ENCODE measurements at places on chromosomes 5 and 9. TPM values are rescaled to one million over a fixed set of nuclear protein-coding genes. Genes with fewer than 3 reads are reported as not detected.

GRCh38 chr5:78568212-78568611, 80.4 kb downstream of the LHFPL2 start:
- no peak for DNase-seq

- DNase-seq: no peak
These were observed 67.2 kb upstream of the FSTL4 start for GRCh38 chr5:133679534-133679933.

DNA sequence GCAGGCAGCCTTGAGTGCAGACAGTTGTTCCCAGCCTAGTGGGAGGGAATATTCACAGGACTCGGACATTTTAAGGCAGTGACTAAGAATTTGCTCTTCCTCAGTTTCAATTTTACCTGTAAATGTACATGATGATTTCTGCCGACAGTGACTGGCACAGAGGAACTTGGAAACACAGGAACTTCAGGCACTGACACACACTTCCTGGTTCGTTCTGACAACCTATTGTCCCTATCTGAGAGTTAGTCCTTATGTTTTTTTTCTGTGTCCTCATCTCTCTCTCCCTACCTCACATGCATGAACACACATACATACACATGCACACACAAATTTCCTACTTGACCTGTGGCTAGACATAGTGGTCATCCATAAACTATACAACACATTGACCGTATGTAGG, 89.4 kb upstream of the CD180 start:
- no peak for DNase-seq

The ARHGEF39 gene
- 5.6 TPM for polyA plus RNA-seq

The HTR4 gene
- polyA plus RNA-seq: 1.9 TPM

- DNase-seq: peak; percentile 36
These were observed 284.3 kb downstream of the ARHGAP26 start for GRCh38 chr5:143054480-143054941.

- DNase-seq: no peak
These were observed 611.2 kb upstream of the ZNF608 start for GRCh38 chr5:125357660-125358059.

The PCDHGA5 gene
- polyA plus RNA-seq: not detected

GRCh38 chr5:178478370-178478769, 111.8 kb downstream of the COL23A1 start:
- DNase-seq: no peak

DNA sequence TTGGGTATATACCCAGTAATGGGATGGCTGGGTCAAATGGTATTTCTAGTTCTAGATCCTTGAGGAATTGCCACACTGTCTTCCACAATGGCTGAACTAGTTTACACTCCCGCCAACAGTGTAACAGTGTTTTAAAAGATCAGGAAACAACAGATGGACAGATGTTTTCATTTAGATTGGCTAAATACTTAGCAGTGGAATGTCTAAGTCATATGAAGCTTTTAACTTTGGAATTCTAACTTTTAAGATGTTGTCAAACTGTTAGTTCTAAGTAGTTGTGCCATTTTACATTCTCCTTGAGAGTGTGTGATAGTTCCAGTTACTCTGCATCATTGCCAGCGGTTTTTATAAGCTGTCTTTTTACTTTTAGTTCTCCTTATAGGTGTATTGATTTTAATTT, 688.8 kb downstream of the SEMA5A start:
- DNase-seq: no peak

The PCDHA9 gene
- polyA plus RNA-seq: 0.72 TPM

Measured in cardiac muscle cell (in vitro differentiated cells and primary cell).